D341Med (cell line): ENCODE measurements at places on chromosomes 2 and 18.

DNA sequence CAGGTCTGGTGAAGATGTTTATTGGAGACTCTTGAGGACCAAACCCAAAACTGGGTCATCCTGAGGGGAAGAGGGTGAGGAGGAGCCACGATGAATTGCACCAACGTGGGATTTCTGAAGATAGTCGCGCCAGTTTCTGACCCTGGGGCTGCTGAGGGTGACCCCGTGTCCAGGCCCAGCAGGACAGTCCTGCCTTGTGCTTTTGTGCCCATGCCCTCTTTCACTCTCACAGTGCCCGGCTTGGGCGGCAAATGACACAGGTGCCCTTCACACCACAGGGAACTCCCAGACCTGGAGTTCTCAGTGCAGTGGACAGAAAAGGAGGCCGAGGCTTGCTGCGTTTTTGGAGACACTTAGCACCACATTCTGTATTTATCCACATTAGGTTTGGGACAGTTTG is 15.5 kb upstream of the KIF1A start:
- no peak for DNase-seq

- peak; percentile 43 for DNase-seq
Observed at GRCh38 chr2:234500394-234501006, 3.6 kb upstream of the ARL4C start.

GRCh38 chr2:171267855-171268629 is 107.3 kb upstream of the TLK1 start:
- DNase-seq = no peak

DNA sequence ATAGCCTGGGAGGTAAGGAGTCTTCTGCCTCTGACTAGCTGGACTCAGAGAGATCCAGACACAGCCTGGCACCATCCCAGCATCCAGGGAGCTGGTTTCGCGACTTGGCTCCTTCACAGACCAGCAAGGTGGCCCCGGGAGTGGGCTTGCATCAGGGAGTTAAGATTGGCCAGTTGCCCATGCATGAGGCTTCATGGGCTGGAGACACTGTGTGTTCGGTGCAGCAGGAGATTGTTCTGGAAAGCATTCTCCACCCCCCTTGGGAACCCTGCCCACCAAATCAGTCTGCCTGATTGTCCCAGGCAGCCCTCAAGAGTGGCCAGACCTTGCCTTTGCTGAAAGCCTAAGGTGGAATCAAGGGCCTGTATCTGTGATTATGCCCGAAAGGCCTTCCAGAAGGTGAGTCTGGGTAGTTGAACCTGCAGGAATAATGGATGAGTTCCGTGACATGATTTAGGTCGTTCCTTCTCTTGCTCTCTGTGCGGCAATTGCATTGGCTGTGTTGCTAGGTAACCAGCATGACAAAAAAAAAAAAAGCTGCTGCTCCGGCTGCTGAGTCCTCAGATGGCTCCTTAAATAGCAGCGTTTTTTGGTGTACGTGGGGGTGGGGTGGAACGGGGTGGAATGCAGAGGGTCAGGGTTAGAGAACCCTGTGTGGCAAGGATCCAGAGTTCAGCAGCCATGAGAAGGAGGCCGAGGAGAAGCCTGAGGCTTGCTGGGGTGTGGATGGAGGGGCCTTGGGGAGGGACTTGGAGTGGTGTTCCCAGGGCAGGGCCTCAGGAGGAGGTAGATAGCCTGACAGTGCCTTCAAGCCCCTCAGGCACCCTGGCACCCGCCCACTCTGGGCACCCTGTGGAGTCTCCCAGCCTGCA is 93.0 kb upstream of the MCFD2 start:
- no peak for DNase-seq

- DNase-seq = no peak
Observed at GRCh38 chr2:20549691-20550348, 101.1 kb downstream of the HS1BP3 start.
